Mammary epithelial cell (primary cell): ENCODE measurements at places on chromosomes 1 and 21.
A peak's percentile ranks its signal among the peaks of the same experiment; 100 is the strongest.

- DNase-seq, result peak; percentile 38
These were observed 21.3 kb downstream of the PDE4B start for GRCh38 chr1:65813956-65814355.

- DNase-seq, result no peak
These were observed 184.4 kb downstream of the PTGER3 start for GRCh38 chr1:70863239-70863638.

- no peak for DNase-seq
These were observed 395.5 kb downstream of the SMYD3 start for GRCh38 chr1:246111570-246111969.

- no peak for DNase-seq
These were observed 5.0 kb downstream of the PPOX start for GRCh38 chr1:161171191-161171590.

DNA sequence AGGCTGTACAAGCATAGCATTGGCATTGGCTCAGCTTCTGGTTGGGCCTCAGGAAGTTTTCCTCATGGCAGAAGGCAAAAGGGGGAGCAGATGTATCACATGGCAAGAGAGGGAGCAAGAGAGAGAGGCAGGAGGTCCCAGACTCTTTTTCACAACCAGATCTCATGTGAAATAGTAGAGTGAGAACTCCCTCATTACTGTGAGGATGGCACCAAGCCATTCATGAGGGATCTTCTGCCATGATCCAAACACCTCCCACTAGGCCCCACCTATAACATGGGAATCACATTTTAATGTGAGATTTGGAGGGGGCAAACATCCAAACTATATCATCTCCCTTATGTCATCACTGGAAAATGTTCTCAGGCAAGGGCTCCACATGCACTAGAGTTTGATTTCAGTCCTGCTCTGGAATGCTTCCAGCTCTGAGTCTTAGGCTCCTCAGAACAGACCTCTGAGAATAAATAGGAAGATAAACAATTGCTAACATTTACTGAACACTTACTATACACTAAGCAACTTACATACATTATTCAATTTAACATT, 39.4 kb upstream of the VTCN1 start:
- DNase-seq, result no peak

GRCh38 chr1:1748686-1749321, 24.6 kb upstream of the CDK11A start:
- DNase-seq, result no peak

- DNase-seq, result no peak
These were observed 36.7 kb downstream of the PCBP3 start for GRCh38 chr21:45680215-45680614.

DNA sequence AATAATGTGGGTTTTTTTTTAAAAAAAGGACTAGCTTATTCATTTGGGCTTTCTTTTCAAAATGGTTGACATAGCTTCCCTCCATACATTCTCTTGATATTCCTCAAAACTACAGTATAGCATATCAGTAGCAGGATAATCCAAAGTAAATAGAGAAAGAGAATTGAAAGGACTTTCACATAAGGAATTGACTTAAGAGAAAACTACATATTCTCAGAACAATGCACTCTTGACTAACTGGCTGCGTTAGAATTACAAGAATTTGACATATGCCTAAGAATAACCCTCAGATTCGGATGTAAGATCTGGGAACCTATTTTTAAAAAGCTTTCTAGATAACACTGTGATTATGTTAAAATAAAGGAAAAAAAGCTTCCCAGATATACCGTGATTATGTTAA, 3.1 kb downstream of the PRKAB2 start:
- DNase-seq, result no peak

DNA sequence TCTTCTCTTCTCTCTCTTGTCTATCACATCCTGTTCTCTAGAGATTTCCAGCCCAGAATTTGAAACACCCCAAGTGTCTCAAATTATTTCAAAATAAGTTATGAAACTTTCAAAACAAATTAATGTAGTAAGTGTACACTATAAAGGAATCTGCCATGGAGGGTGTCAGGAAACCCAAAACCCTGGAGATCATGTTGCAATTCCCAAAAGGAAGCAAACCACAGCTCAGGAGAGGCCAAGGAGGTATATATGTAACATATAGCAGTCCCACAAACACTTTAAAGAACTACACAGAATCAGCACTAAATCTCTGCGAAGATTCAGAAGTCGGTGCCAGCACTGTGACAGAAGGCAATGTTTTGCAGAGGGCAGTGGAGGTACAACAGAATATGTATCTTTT, 26.6 kb downstream of the PTPN14 start:
- DNase-seq, result no peak

DNA sequence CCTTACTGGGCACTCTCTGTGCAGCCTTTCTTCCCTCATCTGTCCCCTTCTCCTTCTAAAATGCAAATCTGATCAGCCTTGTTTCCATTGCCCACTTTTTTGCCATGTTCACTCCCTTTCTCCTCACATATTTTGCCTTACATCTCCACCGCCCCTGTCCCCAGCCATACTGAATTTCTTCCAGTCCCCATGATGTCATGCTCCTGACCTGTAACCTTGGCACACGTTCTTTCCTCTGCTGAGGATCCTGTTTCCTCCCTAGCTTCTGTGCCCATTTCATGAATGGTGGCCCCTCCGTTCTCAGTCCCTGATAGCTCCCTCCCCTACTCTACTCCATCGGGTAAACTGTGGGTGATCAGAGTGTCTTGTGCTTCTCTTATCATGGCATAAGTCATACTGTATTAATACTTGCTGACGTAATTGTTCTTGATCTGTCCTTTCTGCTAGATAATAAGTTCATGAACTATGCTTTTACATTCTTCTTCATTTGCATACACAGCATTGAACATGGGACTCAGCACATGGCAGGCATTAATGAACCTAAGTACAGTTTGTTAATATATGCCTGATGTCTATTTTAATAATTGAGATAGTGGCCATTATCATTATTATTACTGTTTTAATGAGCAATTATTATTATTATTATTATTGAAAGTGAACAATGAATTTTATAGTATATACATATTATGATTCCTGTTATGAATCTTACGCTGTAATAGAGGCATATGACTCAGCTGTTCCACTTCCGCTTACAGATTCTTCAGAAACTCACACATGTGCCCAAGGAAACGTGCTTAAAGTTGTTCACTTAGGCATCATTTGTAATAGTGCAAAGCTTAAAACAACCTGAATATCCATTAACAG, 28.5 kb downstream of the MAP3K21 start:
- no peak for DNase-seq

GRCh38 chr1:204714861-204715511, 29.4 kb upstream of the LRRN2 start:
- DNase-seq, result no peak

DNA sequence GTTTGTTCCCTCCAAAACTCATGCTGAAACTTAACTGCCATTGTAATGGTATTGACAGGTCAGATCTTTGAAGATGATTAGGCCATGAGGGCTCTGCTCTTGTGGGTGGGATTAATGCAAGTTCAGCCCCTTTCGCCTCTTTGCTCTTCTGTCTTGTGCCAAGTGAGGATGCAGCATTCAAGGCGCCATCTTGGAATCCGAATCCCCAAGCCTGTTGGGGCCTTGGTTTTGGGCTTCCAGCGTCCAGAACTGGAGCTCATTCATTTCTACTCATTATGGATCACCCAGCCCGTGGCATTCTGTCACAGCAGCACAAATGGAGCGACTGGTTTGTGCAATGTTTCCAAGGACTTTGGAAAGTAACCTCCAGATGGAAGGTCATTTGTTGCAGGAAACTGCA, 5.6 kb downstream of the TTC34 start:
- DNase-seq, result no peak

DNA sequence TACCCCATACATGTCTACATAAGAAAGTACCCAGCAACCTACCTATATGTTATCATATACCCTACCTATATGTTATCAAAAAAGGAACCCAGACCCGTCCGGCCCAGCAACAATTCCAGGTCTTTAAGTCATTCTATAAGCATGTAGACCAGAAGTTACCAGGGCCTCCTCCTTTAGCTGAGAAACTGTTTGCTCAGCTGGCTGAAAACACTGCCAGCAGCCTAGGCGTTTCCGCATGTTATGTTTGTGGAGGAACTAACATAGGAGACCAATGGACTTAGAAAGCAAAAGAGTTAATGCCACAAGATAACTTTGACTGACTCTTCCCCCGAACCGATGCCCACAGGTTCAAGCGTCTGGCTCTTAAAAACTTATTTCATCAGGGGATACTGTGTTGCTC, 7.1 kb upstream of the ZNF678 start:
- DNase-seq, result no peak

DNA sequence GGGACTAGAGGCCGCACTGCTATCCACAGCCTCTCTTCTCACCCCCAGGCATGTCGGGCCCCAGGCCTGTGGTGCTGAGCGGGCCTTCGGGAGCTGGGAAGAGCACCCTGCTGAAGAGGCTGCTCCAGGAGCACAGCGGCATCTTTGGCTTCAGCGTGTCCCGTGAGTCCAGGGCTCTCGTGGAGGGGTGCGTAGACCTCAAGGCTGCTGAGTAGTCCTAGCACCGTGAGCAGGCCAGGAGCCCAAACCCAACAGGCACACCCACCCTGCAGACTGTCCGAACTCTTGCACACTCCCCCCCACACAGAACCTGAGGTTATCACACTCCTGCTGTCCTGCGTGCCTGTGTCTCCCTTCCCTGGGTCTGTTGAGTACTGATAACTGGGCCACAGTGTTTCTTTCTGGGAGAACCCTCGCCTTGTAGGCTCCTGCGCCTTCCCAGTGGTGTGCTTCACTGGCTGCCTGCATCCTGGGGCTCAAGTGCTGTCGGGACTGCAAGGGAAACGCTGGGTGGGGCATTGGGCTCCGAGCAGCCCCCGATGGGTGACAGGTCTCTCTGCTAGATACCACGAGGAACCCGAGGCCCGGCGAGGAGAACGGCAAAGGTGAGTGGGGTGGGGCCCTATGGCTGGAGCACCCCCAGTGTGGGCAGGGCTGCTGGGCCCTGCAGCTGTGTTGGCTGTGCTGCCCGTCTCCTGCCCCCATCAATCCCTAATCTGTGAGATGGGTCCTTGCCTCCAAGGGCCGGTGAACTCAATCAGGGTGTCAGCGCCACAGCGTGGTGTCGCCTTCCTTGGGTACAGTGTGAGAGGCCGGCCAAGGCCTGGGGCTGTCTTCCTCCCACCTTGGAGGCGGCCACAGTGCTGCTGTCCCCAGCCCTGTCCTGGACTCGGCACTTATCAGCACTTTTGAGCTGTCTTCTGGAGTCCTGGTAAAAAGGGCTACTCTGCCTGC, 4.0 kb upstream of the GJC2 start:
- no peak for DNase-seq

DNA sequence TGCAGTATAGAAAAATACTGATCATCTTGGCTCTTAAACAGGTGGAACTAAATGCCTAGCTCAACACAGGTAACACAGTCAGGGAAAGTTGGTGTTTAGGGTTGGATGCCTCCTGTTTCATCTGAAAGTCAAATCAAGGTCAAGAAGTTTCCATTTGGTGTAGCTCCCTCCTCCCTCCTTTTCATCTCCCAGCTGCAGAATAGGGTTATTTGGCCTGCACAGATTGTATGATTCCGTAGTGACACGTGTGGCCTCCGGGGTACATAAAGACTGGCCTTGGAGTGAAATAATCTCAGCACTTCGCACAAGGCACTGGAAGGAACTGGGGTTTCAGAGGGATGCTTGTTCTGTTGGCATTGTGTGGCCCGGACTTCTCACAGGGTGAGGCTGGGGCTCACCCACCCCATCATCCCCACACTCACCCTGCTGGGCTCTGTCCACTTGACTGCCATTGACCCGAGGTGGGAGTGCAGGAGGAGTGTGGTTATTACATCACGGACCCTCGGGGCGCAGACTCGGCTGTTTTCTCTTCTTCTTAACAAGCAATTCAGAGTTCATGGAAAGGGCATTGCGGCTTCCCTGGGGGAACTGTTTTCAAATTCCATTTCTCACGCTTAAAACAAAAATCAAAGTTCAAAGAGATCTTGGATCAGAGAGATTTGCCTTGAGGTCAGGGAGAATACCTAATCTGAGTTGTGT, 18.4 kb downstream of the IGSF5 start:
- no peak for DNase-seq

- no peak for DNase-seq
These were observed 7.9 kb downstream of the MYOG start for GRCh38 chr1:203077956-203078355.

GRCh38 chr21:44084496-44085241, 22.5 kb upstream of the PWP2 start:
- no peak for DNase-seq

DNA sequence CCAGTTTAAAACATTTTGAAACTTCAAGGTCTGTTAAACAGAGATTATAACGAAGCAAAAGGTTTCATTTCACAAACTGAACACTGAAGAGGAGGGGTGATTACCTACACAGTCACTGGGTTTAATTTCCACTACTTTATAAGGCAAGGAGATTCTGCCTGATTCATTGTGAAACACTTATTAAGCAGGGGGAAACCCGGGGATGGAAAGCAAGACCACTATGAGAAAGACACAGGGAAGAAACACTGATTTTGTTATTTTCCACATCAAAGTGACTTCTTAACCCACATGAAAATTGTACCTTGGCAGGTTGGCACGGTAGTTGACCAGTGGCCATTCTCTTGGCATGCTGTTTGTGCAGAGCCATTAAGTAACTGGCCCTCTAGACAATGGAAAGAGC, 8.1 kb upstream of the F5 start:
- DNase-seq, result no peak

DNA sequence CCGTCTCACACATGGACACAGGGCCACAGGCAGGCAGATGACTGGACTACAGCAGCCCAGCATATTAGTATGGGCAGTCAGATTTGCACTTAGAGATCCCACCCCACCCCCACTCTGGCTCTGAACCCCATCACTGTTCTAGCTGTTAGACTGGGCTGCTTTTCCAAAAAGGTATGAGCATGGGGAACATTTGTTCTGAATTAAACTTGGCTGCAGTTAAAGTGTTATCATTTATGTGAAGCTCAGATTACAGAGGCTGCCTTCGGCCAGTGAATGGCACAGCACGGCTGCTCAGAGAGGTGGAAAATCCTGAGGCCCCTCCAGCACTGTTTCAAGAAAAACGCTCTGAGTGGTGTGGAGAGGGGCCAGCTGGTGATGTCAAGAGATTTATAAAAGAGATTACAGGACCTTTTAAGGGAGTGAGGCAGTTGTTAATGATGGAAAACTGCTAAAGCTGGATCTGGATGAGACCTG, 6.9 kb upstream of the NOS1AP start:
- DNase-seq, result no peak

DNA sequence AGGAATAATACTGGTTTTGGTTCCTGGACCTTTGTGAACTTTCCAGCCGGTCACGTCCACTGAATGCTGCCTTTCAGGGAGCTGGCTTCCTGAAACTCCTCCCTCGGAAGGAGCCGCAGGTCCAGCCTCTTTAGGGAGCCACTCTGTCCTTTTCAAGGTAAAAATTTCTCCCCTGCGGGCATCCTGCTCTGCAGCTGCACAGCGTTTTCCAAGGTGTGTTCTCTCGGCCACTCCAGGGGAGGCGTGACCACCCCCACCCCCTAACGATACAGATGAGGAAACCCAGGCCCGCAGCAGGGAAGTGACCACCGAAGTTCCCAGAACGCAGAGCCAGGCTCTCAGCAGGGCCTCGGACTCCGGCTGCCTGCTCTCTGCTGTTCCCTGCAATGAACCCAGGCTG, 21.5 kb downstream of the PADI2 start:
- DNase-seq, result peak; percentile 21

GRCh38 chr21:27300770-27301169, 333.9 kb upstream of the ADAMTS5 start:
- DNase-seq, result no peak
